ENCODE measurements at places on chromosomes 4 and X. TPM values are rescaled to one million over a fixed set of nuclear protein-coding genes. Genes with fewer than 3 reads are reported as not detected.

GRCh38 chr4:110860901-110861300 is 238.0 kb upstream of the PITX2 start:
- no peak for DNase-seq

DNA sequence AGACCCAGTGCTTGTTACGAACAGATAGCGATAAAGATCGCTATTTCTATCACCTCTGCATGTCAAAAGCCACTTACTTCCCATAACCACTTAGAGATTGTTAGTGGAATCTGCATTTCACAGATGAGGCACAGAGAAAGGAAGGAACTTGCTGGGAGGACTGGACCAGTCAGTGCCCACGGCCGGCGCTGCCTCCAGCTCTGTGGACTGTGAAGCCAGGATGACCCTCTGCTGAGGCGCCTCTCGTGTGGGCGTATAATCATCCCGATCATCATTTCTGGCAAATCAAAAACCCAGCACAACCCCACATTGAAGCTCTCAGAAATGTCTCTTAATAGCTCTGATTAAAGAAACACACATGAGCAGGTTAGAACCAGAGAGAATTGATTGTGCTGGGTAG is 61.5 kb upstream of the ADRA2C start:
- no peak for DNase-seq

GRCh38 chrX:1075156-1075555 is 137.3 kb downstream of the CRLF2 start:
- no peak for DNase-seq

DNA sequence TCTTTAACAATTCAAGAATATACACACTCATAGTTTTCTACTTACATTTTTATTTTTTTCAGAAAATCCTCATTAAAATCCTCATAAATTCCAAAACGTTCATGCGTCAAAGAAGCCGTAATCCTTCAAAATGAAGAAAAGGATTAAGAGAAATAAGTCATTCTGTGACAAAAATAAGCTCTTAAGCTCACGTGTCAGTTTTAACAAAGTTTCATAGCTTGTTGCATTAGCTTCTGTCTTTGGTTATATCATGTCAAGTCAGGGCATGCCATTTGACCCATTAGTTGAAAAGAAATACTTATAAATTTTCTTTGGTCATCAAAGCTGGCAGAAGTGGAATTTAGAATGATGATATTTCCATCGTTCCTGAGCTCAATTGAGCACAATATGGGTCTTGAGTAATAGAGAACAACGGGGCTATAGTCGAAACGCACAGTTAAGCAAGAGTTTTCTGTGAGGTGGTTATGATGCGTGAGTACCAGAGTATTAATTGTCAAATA is 185.2 kb upstream of the CTSO start:
- DNase-seq, result no peak

DNA sequence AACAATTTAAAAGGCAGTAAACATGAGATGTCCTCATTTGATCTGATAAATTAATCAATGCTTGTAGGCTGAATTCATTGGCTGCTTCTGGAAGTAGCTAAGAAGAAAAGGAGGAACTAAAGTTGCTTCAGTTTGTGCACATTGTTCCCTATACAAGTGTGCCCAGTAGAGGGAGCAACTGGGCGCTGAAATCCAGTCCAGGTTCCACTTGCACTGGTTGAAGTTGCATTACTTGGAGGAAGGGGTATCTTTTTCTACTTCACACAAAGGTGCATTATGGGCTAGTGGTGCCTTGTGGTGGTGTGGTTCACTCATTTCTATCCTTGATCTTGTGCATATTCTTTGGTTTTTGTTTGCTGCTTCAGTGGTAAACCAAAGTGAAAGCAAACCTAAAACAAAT is 67.9 kb upstream of the SOX3 start:
- DNase-seq, result peak; percentile 0

PCYT1B gene
- total RNA-seq, result not detected

CHIC2 gene
- 54.6 TPM for total RNA-seq

GRCh38 chrX:68892134-68892533 is 63.3 kb downstream of the EFNB1 start:
- no peak for DNase-seq

DNA sequence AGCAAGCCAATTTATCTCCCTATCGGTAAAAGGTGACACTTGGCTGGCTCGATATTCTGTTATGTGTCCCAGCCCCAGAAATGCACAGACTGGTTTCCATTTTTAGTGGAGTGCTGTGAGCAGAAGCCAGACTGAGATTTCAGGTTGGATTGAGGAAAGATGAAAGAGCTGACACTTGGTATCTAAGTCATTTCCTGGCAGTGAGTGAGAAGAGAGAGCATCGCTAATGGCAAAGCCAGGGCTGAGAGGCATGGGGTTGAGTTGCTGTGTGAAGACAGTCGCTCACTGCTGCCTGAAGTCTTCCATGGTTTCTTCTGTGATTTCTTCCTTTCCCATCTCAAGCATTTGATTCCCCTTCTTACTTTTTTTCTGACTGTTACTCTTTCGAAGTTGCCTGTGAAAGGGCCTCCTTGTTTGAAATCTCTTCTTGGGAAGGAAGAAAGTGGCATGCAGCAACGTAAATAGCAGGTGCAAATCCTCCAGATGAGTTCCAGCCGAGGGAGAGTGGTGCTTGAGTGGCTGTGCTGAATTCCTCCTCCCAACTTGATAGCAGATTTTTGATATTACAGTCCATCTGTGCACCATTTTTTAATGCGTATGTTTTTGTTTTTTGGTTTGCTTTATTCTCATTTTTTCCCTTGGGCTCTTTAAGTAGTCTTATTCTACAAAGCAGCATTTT is 109.2 kb upstream of the LIMCH1 start:
- DNase-seq, result no peak

DNA sequence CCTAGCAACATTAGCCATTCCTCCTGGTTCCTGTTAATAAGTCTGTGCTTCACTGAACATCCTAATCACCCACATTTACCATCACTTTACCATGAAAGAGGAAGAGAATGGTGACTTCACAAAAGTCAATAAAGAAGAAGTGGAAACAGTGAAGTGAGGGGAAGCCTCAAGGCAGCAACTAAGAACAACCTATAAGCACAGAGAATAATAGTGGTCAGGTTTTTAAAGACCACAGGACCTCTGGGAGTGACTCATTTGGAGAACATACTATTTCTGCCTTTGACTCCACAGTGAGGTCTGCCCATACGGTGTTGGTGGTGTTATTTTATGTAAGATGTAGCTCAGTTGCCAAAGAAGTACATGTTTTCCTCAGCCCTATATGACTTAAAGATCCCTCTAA is 86.0 kb upstream of the TET2 start:
- DNase-seq, result no peak
